ENCODE measurements at places on chromosomes 2 and 18.

GRCh38 chr2:220071696-220072095 is 444.3 kb downstream of the SLC4A3 start:
- DNase-seq: no peak

DNA sequence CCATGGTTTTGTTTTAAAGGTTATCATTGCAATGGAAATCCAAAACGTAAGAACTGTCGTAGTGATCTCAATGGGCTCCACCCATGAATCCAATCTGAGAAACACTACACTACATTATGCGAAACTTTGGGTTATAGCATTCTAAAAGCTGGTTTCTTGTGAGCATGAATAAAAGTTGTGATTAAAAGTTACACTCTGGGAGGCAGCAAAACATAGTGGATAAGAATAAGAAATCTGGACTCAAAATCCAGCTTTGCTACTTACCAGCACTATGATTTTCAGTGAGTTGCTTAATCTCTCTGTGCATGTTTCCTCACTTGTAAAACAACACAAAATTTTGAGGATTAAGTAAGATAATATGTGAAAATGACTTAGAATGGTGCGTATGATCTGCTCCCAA is 25.7 kb upstream of the THOC1 start:
- DNase-seq: no peak

DNA sequence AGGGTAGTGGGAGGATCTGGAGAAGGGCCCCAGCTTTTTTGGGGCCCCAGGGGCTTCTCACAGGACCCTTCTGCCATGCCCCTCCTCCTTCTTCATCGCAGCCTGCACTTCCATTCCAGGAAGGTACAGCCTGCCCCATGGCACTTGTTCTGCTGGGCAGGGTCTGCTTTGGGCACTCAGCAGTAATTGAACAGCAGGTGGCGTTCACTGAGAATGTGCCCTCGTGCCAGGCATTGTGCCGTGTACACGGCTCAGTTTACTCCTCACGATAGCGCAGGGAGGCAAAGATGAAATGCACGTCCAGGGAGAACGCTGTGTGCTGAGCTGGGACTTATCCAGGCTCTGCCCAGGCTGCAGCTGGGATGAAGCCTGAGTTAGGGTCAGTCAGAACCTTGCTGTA is 54.8 kb upstream of the ASB18 start:
- no peak for DNase-seq

DNA sequence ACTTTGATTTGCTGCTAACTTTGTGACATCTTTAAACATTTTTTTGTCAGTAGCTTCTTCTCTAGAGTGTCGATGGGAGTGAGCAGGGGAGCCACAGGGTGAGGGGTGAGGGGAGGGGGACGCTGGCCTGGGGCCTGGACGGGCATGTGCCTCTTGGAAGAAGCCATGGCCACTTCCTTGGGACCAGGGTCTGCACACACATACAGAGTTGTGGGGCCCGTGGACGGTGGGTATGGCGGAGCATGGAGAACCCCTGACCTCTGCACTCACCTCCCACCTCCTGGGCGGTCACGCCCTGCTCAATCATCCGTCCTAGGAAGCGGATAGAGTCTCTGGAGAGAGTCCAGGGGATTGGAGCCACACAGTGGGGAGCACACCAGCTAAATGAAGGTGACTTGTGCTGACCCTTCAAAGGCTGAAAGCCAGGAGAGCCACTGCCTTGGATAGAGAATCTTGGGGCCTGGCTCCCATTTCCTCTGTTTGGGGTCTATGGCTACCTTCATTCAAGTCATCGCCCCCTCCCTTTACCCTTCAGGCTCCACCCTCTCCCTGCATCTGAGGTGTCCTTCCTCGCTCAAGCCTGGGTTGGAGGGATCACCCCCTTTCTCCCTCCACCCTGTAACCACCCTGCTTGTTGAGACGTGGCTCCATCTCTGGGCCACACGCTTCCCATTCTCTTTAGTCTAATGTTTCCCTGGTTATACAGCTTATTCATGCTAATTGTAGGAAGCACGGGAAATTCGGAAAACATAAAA is 63.9 kb upstream of the HAAO start:
- DNase-seq: no peak

DNA sequence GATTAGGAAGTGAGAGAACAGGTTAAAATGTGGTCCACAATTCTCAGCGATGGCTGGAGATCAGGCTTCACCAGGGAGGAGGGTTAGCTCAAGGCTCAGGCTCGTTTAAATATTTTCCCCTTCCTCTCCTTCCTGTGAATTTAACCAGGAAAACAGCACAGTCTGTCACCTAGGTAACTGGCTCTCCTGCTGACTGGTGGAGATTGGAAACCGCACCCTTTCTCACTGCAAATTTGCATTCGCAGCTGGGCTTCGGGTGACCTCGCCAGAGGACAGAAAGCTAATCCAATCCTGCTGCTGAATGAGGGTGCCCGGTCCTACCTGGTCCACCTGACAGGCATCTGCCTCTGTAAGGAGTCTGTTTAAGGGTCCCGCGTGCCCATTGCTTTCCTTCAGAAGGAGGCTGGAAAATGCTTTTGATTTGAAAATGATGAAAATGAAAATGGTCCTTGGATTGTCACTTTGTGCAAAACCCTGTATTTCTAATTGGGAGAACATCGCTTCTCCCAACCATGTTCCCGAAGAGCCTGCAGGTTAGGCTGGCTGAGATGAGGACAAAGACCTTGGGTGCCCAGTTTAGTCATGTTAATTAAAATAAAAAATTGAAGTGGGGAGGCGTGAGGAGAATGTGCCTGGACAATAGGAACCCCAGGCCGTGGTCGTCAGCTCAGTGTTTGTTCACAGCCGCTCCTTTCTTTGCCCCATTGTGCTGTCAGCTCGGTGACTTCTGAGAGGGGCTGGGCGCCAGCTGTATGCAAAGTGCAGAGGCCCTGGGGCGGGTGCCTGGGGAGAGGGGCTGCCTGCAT is 43.4 kb upstream of the MTCL1 start:
- peak; percentile 80 for DNase-seq
